Daoy (cell line): ENCODE measurements at places on chromosomes 1 and 21. TPM values are rescaled to one million over a fixed set of nuclear protein-coding genes. Genes with fewer than 3 reads are reported as not detected.
A peak's percentile ranks its signal among the peaks of the same experiment; 100 is the strongest.

- DNase-seq: no peak
Measured at GRCh38 chr1:115327270-115327669, 10.8 kb downstream of the NGF start.

DNA sequence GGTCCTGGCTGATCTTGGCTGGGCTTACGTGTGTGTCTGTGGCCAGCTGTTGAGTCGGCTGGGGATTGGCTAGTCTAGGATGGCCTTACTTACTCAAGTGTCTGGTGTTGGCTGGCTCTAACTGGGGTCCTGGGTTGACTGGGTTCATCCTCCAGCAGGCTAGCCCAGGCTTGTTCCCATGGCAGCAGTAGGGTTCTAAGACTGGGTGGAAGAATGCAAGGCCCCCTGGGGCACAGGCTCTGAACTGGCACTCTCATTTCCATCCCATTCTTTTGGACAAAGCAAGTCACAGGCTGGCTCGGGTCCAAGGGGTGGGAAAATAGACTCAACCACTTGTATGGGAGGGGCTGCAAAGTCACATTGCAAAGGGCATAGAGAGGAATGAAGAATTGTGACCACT, 7.9 kb upstream of the OPRD1 start:
- DNase-seq: no peak

DNA sequence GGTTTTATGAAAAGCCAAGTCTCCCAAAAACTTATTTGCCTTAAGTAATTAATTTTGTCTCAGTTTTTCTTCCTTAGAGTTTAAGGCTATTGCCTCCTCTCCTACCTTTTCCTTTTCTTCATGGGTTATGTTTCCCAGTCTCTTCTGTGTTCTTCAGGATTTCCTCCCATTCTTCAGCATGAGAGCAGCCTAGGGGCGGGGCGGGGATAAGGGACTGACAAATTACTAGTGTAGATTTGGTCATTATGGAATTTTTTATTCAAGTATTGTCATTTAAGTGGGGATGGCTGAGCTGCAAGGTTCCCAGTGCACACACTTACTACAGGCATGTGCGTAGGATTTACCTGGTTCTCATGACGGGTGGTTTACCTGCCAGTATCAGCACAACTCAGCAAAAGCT, 35.2 kb upstream of the PIGV start:
- no peak for DNase-seq

GRCh38 chr1:206491616-206492015, 15.7 kb upstream of the RASSF5 start:
- no peak for DNase-seq

GRCh38 chr1:61746813-61747212, 4.5 kb downstream of the PATJ start:
- DNase-seq: no peak

GRCh38 chr1:114097109-114097508, 56.6 kb downstream of the SYT6 start:
- DNase-seq: no peak

SMIM1 gene
- not detected in 2 replicates for total RNA-seq

DNA sequence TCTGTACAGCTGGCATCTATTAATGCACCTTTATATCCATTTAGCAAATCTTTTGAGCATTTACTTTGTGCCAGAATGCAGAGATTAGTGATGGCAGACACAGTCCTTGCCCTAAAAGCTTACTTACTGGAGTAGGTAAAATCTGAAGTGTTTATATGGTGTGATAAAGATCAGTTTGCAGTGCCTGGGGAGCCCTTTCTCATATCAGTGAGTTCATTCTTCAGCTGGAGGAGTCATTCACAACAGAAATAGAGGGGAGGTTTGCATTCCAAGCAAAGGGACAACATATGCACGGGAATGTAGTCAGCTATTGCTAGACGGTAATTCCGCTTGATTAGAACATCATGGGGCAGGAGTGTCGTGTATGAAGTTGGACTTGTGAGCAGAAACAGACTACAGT, 8.4 kb downstream of the SLC35F3 start:
- peak; percentile 46 for DNase-seq

KRTAP15-1 gene
- not detected in 2 replicates for total RNA-seq

KCNA3 gene
- total RNA-seq: 0.12 and 0.29 TPM in 2 replicates

DNA sequence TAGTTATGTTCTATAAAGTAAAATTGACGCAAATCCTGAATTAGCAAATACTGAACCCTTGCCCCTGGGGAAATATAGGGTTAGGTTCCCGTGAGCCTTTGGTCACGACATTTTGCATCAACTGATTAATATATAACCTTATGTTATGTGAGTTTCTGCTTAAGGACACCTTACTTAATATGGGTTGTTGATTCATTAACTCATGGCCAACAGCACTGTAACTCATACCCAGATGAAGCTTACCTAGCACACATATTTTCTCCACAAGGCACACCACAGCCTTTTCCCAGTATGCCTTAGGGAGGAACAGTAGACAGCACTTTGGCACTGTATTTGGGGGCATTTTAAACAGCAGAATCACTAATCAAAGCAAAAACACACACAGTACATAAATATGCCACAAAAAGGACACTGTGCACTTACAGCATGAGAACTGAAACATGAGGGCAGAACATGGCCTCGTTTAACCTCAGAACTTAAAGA, 15.1 kb downstream of the INAVA start:
- DNase-seq: no peak

CTSS gene
- 29.7 and 45.2 TPM in 2 replicates for total RNA-seq

GRCh38 chr1:20663365-20663764, 2.2 kb upstream of the DDOST start:
- no peak for DNase-seq

CELA3A gene
- not detected in 2 replicates for total RNA-seq

FCAMR gene
- not detected in 2 replicates for total RNA-seq

- no peak for DNase-seq
Measured at GRCh38 chr21:16418226-16418625, 688.4 kb downstream of the USP25 start.

DNA sequence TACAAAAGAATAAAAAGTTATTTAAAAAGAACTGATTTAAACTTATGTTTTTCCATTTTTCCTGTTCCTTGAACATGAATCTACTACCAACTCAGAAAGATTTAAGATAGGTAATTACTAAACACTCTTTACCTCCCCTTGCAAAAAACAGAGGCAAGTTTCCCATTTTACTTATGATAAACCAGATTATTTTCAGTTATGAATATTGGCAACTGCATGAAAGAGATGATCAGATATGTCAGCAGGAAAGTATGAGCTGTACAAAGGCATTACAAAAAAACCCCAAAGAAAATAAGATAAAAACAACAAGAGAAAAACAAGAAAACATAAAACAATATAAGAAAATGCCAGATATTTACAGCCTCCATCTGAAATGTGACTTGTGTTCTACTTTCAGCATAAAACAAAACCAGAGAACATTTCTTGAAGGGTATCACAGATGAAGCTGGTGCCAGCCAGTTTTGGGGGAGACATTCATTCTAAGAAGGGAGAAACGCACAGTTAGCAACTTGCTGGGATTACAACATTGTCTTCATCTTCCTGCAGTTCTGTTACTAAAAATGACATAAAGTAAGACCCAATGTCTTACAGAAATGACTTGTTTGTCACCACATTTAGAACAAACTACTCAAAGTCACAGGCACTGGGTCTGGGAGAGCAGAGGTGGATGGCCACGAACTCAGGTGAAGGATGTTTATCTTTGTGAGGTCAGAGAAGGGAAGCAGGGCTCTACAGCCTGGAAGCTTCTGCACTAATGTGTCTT, 19.1 kb downstream of the ZC3H12A start:
- DNase-seq: no peak

DNA sequence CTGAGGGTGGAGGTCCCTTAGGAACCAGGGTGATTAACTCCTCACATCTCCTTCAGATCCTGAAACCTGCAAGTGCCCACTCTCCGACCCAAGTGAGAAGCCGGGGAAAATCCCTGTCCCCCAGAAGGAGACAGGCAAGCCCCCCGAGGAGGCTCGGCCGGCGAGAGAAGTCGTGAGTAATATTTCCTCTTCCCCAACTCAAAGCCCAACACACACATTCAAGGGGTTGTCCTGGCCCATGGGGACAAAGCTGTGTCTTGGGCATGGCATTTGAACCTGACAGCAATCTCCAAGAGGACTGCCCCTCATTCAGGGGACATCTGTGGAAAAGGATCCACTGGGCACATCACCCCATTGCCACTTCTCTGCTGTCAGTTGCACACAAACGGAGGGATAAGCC, 23.6 kb downstream of the VASH2 start:
- DNase-seq: no peak

DNA sequence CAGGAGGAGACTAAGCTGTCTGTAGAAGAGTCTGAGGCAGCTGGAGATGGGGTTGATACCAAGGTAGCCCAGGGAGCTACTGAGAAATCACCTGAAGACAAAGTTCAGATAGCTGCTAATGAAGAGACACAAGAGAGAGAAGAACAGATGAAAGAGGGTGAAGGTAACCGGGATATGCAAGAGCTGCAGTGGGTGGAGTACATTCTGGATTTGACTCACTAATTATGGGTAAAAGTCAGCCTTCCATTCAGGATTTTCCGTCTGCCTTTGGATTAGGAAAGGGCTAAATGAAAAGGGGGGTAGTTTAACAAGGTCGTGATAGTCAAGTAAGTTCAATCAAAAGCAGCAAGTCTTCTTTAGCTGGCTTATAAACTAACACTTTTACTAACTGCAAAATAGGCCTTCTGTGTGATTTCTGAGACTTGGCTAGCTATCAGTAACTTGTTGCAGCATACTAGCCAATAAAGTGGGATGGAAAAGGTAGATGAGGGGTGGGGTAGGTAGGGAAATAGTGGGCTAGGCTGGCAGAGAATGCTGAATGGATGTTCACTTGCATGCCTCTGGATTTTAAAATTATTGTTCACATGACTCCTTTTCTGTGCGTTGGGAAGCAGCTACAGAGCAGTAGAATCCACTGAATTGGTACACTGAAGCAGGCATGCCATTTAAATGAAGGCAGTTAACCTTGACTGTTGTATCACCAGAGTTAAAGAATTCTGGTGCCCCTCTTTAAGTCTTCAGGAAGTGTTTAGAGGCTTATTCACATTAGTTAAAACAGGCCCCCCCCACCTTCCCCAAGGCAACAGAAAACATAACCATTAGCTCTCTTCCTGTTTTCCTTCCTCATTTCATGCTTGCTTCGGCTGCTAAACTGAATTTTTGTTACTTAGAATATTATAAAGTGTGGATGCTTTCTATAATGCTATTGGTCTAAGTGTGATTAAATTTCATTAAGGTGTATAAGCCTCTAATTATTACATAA, 15.4 kb downstream of the CCDC17 start:
- no peak for DNase-seq

DNA sequence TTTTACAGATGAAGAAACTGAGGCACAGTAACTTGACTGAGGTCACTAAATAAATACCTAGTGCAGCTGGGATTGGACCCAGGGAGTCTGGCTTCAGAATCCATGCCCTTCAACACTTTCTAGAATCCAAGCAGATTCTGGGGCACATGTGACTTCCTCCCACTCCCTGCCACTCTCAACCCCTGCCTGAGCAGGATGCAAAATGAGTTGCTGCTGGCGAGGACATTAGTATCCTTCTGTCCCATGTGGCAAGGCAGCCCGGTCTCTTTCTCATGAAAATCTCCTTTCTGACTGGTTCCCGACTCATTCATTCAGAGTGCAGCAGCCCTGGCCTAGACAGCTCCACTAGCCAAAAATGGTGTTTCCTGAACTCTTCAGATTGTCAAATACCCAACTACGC, 28.4 kb downstream of the TNNT2 start:
- no peak for DNase-seq
